ENCODE measurements at places on chromosomes 2 and 18. TPM values are rescaled to one million over a fixed set of nuclear protein-coding genes. Genes with fewer than 3 reads are reported as not detected.
A peak's percentile ranks its signal among the peaks of the same experiment; 100 is the strongest.

- H3K4me3 ChIP-seq: no peak overlapping the region
- no peaks in the 10 kb centered on the region for H3K4me1 ChIP-seq
- no peak overlapping the region for H3K27ac ChIP-seq
- H3K27me3 ChIP-seq: no peaks in the 10 kb centered on the region
- no peaks in the 10 kb centered on the region for H3K36me3 ChIP-seq
- no peak for DNase-seq
These were observed 62.4 kb upstream of the MBOAT2 start for GRCh38 chr2:9065901-9066300.

DNA sequence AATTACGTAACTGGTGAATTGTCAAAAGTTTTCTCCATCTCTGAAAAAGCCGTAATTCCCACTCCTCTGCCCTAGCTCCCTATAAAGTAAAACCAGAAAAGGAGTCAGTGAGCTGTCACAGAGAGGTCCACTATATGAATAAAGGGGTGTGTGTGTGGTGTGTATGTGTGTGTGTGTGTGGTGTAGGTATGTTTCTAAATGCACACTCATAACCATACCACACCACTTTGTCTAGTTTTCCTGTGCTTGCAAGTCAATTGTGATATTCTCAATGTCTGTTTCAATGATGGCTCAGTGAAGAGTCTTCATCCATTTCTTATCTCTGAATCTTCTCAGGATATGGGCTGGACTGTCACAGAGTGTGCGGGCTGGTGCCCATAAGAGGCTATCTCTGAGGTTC is 54.8 kb upstream of the CCDC68 start:
- H3K4me1 ChIP-seq: no peaks in the 10 kb centered on the region
- no peaks in the 10 kb centered on the region for H3K36me3 ChIP-seq
- no peaks in the 10 kb centered on the region for H3K27me3 ChIP-seq

- H3K4me3 ChIP-seq: no peak overlapping the region
- peaks cover 15% of the 10 kb centered on the region for H3K4me1 ChIP-seq
- DNase-seq: no peak
- peaks cover 47% of the 10 kb centered on the region for H3K27me3 ChIP-seq
- no peaks in the 10 kb centered on the region for H3K36me3 ChIP-seq
These were observed 7.5 kb downstream of the GDF7 start for GRCh38 chr2:20674309-20674965.

Gene TAF4B
- total RNA-seq: 19.2 TPM

- no peak for DNase-seq
- H3K27me3 ChIP-seq: no peaks in the 10 kb centered on the region
- H3K27ac ChIP-seq: peak overlapping the region; percentile 5
These were observed 785.6 kb downstream of the NR4A2 start for GRCh38 chr2:155546721-155547555.
